ENCODE measurements at places on chromosomes 7 and 10. TPM values are rescaled to one million over a fixed set of nuclear protein-coding genes. Genes with fewer than 3 reads are reported as not detected.

Gene HTRA1
- total RNA-seq, result 44.5 TPM

Gene SPAM1
- not detected for total RNA-seq

Gene SLC16A9
- 1.2 TPM for total RNA-seq

Gene FEZF1
- total RNA-seq, result not detected

Gene FRMPD2
- total RNA-seq, result not detected

Gene MYPN
- total RNA-seq, result 0.25 TPM

Gene SLC12A9
- 10.8 TPM for total RNA-seq

Gene OR2A7
- total RNA-seq, result not detected

Gene HKDC1
- 10.6 TPM for total RNA-seq

Gene CYP26C1
- total RNA-seq, result 0.12 TPM

Gene ANKRD61
- 0.44 TPM for total RNA-seq

Gene C10orf62
- total RNA-seq, result 0.11 TPM

Gene UNCX
- total RNA-seq, result not detected

Gene SORBS1
- 0.75 TPM for total RNA-seq

Gene ACADSB
- 8.0 TPM for total RNA-seq

Gene CCDC3
- total RNA-seq, result 0.25 TPM

Gene MEOX2
- total RNA-seq, result under 0.01 TPM

Gene GIMAP5
- under 0.01 TPM for total RNA-seq

Gene FKBP6
- total RNA-seq, result under 0.01 TPM

Gene VIPR2
- not detected for total RNA-seq

Gene NOM1
- 18.2 TPM for total RNA-seq

Gene MSMB
- not detected for total RNA-seq

Gene SOSTDC1
- total RNA-seq, result not detected

Gene HECW1
- 0.62 TPM for total RNA-seq

Gene ATOH7
- total RNA-seq, result not detected

Gene WEE2
- total RNA-seq, result not detected

Gene PRSS37
- total RNA-seq, result not detected

Gene RARRES2
- total RNA-seq, result 3.3 TPM

Gene CDHR3
- 4.0 TPM for total RNA-seq

Gene AIMP2
- total RNA-seq, result 47.4 TPM

Gene IRF5
- total RNA-seq, result 0.37 TPM

Gene STAG3
- 1.00 TPM for total RNA-seq

Gene BMI1
- total RNA-seq, result 61.3 TPM

Gene TSPAN33
- 0.11 TPM for total RNA-seq

Gene DGKI
- total RNA-seq, result 2.9 TPM

Gene PKD2L1
- under 0.01 TPM for total RNA-seq

Measured in uterine smooth muscle cell (primary cell).